ENCODE measurements at places on chromosomes 2 and 18.
A peak's percentile ranks its signal among the peaks of the same experiment; 100 is the strongest.

DNA sequence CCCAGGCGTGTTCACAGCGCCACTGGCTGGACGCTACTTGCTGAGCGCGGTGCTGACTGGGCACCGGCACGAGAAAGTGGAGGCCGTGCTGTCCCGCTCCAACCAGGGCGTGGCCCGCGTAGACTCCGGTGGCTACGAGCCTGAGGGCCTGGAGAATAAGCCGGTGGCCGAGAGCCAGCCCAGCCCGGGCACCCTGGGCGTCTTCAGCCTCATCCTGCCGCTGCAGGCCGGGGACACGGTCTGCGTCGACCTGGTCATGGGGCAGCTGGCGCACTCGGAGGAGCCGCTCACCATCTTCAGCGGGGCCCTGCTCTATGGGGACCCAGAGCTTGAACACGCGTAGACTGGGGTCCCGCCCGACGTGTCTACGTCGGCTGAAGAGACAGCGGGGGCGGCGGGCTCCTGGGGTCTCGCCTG lies 891 bp upstream of the KHK start:
- DNase-seq: peak; percentile 72

DNA sequence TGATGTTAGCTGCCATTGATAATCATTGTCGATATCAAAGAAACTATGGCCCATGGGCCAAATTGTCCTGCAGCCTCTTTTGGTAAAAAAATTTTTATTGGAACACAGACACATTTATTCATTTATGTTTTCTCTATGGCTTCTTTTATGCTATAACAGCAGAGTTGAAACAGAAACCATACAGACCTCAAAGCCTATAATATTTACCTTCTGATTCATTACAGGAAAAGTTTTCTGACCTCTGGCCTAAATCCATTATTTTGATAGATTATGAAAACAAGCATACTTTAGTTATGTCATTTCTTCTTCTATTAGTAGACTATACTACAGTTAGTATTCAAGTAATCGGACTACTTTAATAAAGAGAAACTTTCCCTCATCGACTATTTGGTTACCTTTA lies 349.7 kb upstream of the GALNT5 start:
- no peak for DNase-seq

- no peak for DNase-seq
These were observed 353.2 kb downstream of the METTL4 start for GRCh38 chr18:2218101-2218500.

DNA sequence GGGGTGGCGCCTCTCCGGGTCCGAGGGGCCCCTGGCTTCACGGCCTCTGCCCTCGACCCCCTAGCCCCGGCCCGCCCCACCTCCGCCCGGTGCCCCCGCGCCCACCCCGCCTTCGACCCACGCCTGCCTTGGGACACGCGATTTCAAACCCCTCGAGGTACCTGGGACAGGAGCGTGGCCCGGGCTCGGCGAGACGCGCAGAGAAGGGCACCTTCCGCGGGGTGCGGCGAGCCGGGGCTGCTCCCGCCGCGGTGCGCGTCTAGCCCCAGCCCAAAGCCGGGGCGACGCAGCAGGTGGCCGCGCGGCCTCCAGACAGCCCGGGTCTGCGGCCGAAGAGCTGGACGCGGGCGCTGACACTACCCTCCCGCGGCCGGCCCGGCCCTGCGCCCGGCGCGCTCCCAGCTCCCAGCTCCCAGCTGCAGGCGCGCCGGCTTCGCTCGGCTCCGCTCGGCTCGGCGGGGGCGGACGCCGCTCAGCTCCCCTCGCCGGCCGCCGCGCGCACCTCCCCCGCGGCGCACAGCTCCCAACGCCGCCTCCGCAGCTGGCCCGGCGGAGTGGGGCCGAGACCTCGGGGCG lies at the start of gene CRACDL:
TSS of gene CRACDL (minus strand) at position 449 of the 576 bp plus-strand sequence. CDS start 89,425 bp downstream, outside the sequence.
- DNase-seq: peak; percentile 40

DNA sequence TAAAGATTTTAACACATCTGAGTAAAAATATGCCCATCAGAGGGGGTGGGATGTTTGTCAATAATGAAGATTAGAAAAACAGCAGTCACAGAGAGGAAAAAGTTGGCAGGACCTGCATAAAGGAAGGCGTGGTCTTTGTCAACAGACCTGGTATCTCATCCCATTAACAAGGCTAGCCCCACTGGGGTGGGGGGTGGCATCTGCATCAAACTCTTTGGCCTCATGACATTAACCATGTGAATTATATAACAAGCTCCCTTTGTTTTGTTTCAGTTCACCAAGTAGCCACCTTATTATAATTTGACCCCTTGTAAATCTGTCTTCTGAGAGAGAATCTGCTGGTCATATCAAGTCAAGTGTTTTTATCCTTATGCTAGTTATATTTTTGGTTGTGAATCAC lies 28.8 kb downstream of the NEMP2 start:
- DNase-seq: no peak

- DNase-seq: no peak
These were observed 1.4 kb upstream of the SLC20A1 start for GRCh38 chr2:112644155-112644932.

DNA sequence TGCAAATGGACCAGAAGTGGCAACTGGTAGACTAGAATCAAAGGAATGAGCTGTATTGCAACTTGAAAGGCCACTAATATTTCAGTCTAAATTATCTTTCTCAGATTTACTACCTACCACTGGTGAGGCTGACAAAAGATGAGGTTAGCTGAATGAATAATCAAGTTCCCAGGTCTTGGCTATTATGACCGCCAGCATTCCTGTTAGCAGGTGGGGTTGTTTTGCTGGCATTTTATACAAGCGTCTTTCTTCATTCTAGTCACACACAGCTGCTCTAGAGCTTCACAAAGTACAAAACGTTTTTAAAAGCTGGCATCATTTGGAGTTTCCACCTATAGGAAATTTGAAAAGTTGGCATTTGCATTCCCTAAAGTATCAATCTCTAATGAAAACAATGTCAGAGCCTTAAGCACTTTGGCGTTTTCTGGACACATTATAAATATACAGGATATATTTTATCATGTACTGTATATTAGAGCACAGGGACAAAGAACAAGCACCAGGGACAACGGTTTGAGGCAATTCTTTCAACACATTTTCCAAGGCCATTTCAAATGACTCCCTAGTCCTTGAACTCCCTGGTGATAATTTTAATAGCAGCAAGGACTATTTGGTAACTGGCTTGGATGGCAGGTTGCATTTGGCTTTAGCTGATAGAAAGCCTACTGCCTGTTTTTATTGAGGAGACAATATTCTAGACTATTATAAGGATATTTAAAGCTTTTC lies 410.2 kb upstream of the CHST9 start:
- no peak for DNase-seq

- DNase-seq: no peak
These were observed 112.9 kb upstream of the STK17B start for GRCh38 chr2:196284144-196284844.

DNA sequence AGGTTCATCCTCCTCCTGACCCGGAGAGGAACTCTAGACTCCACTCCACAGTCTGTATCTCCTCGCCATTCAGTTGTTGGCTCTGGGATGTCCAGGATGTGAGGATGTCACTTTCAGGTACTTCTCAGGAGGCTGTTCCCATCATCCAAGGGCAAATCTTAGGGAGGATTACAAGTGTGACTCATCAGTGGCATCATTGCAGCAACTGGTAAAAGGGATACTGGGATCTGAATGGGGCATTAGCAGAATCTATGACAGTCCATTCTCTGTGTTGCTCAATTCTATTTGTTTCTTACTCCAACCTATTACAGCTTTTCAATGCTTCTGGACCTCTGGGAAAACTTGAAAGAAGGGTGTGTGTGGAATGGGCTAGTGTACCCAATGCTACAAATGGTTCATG lies 81.5 kb upstream of the FN1 start:
- no peak for DNase-seq

- DNase-seq: no peak
These were observed 93.3 kb downstream of the RNF144A start for GRCh38 chr2:7010391-7011054.

- no peak for DNase-seq
These were observed 162.4 kb downstream of the HDAC4 start for GRCh38 chr2:239238381-239238780.

GRCh38 chr2:163314712-163315111 lies 421.1 kb downstream of the FIGN start:
- DNase-seq: no peak

DNA sequence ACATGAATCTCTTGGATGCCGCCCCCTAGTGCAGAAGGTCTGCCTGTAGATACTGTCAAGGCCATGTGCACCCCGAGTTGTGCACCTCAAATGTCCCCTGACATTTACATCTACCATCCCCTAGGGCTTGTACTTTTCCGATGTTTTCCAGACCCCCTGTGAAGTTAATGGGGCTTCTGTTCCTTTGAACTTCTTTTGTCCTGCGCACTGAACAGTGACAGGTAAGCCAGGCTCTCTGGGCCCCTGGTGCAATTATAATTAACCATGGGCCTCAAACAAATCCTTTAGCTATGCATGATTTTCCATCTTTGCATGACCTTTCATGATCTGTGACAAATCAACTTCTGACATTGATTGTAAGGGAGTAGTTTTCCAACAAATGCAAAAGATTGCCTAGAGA lies 158.4 kb downstream of the FHOD3 start:
- no peak for DNase-seq

DNA sequence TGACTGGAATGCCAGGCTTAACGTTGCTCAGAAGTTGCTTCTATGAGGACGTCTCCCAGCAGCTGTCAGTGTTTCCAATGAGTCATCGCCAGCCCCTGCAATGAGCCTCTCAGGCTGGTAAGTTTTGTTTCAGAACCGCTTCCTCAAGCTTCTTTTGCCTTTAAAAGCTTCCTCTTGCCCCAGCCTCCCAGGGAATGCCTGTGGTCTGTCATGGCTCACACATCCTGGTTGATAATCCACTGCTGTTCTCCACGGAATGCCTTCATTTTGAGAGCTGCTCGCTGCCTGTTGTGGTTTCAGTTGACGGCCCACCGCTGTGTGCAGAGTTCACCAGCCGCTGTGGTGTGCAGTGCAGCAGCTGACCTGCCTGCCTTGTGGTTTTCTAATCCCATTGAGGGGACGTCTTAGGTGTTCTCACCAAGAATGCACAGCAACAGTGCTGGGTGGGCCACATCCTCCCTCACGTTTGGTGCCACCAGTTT lies 96.4 kb downstream of the RTP5 start:
- peak; percentile 77 for DNase-seq

DNA sequence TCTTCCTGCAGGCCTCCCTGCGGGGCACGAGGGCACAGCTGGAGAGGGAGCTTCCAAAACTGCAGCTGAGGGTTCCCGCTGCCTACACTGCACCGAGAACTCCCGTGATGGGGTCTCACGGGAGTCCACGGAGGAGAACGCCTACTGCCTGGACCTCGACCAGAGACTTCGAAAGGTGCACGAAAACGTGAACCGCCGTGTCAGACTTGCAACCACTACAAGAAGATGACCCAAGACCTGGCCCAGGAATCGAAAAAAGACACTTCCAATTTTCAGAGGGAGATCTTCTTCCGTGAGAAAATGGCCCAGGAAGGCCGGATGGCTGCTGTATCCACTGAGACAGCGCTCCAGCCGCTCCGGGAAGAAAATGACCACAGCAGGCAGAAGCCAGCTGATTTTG lies 52.9 kb upstream of the TXNDC2 start:
- no peak for DNase-seq

- no peak for DNase-seq
These were observed 275.3 kb downstream of the RAD51AP2 start for GRCh38 chr2:17242813-17243485.

DNA sequence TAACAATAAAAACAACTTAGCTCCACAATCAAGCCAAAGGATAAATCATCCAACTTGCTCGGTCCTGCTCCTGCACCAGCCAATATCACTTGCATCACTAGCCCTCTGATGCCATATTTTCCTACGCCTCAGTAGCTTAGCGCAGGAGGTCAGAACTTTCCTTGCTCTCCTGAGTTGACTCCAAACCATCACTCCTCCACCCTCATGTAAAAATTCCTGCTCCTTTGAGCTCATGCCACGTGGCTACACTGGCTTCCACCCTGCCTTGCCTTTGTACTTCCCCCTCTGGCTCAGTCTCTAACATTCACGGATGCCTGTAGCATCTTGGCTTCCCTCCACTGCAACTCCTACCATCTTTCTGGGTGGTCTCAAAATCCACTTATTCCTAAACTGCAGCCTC lies 25.2 kb downstream of the AAK1 start:
- no peak for DNase-seq
